ENCODE measurements at places on chromosomes 6 and 20.

GRCh38 chr6:119552021-119552420 is 202.5 kb upstream of the MAN1A1 start:
- DNase-seq, result no peak

- DNase-seq, result no peak
These were observed 30.4 kb upstream of the PREX1 start for GRCh38 chr20:48858075-48858790.

DNA sequence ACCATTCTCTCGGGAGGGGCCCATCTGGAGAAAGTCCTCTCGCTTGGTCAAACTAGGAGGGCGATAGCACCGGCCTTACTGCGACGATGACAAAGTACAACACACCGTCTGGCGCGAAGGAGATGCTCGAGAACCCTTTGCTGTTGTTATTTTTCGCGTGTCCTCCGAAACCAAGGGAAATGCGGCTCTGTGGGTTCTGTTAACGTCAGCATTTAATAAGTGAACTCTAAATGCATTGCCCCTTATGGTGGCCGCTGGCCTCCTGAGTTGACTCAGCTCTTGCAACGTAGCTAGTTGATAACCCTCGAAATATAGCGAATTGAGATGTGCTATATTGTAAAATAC is 577 bp upstream of the SCAND1 start:
- no peak for DNase-seq

- DNase-seq, result no peak
These were observed 5.6 kb downstream of the CEBPB start for GRCh38 chr20:50196248-50196647.

DNA sequence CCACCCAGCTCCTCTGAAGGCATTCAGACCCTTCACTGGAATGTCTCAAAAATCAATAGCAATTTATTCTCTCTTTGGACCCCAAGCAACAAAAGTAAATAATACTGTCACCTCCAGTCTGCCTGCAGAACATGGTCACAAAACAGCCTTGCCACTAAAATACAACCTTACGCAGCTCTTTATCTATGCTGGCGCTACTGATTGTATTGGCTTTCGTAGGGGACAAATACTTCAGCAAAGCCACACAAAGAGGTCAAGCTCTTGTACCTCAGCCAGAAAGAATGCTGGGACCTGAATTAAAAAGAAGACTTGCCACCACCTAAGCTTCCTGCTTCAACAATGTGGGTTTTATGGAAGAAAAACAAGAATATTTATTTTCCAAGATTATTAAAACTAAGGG is 57.2 kb downstream of the PRKN start:
- DNase-seq, result no peak

- DNase-seq, result no peak
These were observed 68.9 kb downstream of the MDGA1 start for GRCh38 chr6:37628611-37629320.

DNA sequence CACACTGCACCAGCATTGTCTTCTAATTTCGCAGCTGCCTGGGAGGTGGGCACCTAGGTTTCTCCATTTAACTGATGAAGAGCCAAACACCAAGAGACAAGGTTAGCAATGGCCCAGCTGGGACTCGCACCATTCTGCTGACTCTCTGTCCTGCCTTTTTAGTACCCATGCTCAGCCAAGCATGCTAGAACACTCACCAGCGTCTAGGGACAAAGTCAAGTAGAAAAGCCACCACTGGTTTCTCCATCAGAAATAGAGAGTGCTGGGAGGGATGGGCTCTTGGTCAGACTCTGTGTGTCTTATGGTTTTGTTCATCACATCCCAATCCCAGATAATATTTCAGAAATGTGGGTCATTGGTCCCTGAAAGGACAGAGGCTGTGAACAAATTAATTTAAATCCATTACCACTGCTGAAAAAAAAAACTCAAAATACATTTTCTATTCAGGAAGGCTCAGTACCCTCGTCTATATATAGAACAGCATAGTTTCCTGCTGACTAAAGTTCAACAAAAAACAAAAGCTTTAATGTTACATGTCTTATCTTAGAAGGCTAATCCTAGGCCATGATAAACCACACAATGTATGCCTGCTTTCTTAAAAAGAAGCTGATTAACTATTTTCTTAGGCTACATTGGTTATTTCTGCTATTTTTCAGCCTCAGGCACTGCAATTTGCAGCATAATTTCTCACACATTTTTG is 111.0 kb downstream of the TBC1D7 start:
- no peak for DNase-seq

DNA sequence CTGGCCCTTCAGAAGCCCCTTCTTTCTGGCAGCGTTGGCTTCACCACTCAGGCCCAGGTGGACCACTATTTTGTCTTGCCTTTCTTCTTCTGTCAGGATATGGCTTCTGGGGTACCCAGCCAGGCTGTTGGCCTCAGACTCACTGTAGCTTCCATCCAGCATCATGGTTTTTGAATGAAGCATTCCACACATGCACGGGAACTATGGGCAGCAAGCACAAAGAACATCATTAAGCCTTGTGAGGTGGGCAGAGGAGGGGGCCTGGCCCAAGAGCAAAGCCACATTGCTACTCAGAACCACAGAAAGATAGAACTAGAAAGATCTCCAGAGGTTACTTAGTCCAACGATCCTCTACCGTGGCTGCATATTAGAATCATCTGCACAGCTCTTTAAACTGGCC is 40.6 kb upstream of the GABRR1 start:
- DNase-seq, result no peak

GRCh38 chr20:43940518-43941225 is 26.0 kb downstream of the TOX2 start:
- DNase-seq, result no peak

- DNase-seq, result no peak
These were observed 78.1 kb upstream of the FAM83B start for GRCh38 chr6:54768494-54768893.

DNA sequence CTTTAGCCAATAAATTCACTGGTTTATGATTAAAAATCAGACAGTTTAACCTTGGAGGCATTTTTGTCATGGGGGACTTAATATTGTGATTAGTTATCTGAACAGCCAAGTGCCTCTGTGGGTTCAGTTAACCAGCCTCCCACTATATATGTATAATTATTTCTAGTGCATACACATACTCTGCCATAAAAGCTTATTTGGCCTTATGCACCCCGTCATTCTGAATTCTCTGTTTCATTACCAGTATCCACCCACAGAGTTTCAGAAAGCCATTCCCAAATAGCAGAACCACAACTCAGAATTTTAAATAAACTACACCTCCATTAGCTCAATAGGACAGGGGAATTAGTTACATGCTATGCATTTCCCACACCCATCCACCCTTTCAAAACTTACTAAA is 279.7 kb downstream of the ZFAND3 start:
- DNase-seq, result no peak

DNA sequence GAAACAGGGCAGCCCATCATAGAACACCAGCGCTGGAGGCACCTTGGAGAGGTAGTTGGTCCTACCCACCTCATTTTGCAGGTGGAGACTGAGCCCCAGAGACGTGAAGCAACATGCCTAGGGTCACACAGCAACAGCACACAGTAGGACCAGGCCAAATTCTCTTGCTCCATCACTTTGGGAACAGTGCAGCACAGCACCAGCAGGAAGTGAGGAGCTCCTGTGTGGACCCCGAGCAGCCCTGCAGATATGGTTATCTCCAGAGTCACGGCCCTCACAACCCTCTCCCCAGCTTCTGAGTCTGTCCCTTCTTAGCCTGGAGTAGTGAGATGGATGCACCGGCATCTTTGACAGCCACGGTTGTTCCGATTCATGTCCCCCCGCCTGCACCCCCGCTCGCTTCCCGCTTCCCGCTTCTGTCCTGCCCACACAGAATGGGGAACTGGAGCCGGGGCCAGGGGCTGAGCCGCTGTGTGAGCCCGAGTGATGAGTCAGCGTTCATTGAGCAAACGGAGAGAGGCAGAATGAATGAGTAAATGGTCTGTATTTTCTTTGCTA is 72.6 kb upstream of the DUSP22 start:
- DNase-seq, result peak; percentile 84

DNA sequence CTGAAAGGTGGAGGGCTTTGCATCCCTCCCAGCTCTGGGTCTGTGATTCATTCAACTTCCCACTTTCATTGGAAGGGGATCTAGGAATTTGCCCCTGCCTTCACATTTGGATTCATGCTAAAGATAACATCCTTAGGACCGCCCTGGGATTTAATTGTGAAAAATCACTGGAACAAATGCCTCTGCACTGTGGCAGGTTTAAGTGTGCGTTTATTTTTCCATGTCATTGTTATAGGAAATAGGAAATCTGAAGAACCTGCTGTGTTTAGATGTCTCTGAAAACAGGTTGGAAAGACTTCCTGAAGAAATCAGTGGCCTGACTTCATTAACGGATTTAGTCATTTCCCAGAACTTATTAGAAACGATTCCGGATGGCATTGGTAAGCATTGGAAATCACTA is 104.7 kb downstream of the LRRC1 start:
- DNase-seq, result no peak

GRCh38 chr6:157965387-157965786 is 16.3 kb upstream of the SYNJ2 start:
- DNase-seq, result no peak

DNA sequence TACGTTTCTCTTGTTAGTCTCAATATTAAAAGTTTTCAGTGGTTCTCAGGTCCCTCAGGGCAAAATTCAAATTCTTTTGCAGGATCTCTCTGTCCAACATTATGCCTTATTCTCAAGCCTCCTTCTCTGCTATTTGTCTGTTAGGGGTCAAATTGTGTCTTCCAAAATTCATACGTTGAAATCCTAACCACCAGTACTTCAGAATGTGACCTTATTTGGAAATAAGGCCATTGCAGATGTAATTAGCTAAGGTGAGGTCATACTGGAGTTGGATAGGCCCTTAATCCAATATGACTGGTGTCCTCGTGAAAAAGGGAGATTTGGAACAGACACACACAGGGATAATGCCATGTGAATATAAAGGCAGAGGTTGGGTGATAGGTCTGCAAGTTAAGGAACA is 64.1 kb upstream of the ADGRF1 start:
- no peak for DNase-seq

DNA sequence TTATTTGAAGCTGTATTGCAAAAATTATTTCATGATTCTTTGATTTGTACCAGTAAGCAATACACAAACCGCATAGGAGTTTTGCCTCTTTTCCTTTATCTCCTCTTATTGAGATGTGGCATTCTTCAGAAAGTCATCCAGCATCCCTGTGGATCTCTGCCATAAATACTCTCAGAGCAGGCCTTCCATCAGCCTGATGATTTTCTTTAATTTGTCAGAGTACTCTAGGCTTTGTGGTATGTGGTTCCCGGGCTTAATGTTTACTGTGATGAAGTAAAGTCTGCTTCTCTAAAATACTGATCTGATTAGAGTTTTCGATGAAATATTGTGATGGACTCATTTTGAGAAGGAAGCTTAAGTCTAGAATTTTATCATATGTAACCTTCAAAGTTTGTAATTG is 31.1 kb upstream of the SLC35D3 start:
- DNase-seq, result no peak

DNA sequence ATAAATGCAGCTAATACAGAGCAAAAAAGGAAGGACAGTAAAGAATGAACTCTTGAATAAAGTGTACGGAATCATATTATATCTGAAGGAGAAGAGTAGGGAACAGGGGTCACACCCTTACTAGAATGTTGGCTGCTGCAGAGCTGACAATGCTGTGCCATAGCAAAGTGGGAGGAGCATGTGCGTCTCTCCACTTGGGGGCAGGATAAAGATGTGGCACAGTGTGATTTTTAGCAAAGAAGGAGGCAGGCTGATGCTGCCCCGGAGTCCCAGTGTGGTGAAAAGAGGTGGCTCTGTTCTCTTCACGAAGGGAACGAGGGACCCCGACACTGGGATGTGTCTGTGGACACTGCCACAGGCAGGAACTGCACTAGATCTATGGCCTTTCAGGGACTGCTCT is 67.5 kb downstream of the INSM1 start:
- DNase-seq, result no peak

- no peak for DNase-seq
These were observed 22.9 kb downstream of the TOX2 start for GRCh38 chr20:43937591-43937990.

DNA sequence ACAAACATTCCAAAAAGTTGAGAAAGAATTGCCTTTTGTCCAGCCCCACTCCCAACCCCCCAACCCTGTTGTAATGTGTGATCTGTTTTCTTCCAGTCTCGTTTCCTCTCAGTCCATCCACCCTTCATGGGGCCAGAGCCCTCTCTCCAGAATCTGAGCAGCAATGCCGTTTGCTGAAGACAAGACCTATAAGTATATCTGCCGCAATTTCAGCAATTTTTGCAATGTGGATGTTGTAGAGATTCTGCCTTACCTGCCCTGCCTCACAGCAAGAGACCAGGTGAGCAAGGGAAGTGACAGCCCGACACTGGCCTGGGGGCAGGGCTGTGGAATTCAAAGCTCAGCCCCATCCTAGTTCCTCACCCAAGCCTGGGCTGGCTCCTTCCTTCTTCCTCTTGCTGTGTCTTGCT is 7.8 kb downstream of the MAVS start:
- no peak for DNase-seq

- no peak for DNase-seq
These were observed 26.3 kb upstream of the PLCG1 start for GRCh38 chr20:41110930-41111577.

- no peak for DNase-seq
These were observed 57.2 kb upstream of the ARHGAP18 start for GRCh38 chr6:129766959-129767728.

DNA sequence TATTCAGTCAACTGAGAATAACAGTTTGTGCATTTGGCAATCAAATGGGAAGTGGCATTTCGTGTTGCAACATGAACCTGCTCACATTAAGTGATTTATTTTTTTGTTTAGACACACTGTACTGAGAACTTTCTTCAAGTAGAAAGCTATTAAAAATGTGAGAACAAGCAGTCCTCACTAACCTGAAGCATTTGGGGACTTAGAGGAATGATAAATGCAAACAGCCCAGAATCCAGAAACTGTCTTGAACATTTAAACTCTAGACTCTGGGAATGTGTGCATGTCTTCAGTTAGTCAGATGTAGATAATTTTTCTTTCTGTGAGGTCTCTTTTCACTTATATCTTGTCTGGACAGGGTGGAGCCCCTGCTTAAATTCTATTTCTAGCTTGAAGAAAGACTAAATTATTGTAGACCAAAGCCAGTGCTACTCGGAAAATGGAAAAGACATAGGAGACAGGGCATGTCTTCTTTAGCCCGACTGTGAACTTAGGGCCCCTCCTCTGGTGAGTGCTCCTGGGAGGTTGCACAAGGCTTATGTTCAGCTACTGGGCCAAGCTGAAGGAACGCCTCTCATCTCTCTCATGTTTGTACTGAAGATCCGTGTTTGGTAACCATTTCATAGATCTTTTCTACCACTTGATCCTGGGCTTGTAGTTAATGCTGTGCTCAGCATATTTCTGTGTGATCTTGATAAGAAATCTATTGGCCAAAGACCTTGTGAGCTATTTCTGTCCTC is 70.1 kb downstream of the SLX4IP start:
- peak; percentile 68 for DNase-seq

DNA sequence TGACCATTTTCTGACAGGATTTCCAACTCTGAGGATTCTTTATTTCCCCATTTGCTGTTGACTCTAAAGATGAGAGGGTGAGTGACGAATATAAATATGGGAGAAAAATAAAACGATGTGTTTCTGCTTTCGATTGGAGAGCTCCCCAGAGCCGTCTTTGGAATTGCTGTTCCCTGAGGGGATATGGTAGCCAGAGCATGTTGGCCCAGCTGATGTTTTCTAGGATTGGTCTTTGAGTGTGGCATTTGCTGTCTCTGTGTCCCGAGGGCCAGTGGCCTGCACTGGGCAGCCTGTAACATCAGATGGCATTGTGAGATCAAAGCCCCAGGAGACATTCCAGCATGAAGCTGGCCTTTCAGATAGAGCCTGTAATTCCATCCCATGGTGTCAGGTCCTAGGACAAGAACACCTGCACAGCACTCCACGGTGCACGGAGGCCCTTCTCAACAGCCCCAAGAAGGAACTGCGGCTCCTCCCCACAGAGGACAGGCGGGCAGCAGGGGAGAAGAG is 26.7 kb downstream of the PKIG start:
- DNase-seq, result no peak
